ENCODE measurements at places on chromosomes 7 and 10. TPM values are rescaled to one million over a fixed set of nuclear protein-coding genes. Genes with fewer than 3 reads are reported as not detected.

The AMPH gene
- 3.2 TPM for total RNA-seq

DNA sequence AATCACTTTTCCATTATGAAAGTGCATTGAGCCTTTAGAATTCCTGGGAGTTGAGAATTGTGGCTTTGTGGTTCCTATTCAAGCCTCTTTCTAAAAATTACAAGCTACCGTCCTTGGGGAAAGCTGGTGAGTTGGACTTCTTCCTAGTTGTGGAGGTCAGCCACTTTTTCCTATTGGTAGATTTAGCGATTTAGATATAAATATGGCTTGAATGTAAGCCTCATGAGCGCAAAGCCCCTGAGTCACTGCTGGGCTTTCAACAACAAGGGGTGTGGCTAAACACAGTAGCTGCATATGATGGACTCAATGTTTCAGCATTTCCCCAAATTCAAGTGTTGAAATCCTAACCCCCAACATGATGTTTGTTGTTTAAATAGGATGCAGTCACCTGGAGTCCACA lies 150.0 kb upstream of the IGFBP3 start:
- DNase-seq, result peak; percentile 81

The C10orf105 gene
- not detected for total RNA-seq

- DNase-seq, result no peak
Measured at GRCh38 chr7:42733040-42733439, 178.8 kb downstream of the C7orf25 start.

DNA sequence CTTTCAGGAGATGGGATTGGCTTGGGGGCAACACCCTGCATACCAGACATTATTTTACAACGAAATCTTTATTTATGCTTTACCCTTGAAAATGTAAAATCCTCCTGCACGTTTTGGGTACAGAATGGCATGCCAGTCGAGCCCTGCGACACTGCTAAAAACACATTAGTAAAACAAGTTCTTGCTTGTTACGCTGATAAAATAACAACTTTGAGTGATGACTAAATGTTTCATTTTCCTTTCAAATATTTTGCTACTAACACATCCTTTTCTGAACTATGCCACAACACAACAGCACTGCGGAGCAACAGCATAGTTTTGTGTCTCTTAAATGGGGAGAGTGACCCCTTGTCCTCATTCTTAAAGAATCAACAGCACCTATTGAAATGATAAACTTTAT lies 76.0 kb upstream of the SEMA3D start:
- no peak for DNase-seq

Data from fibroblast of the aortic adventitia (primary cell).